MCF 10A (cell line): ENCODE measurements at places on chromosomes 6 and 20. TPM values are rescaled to one million over a fixed set of nuclear protein-coding genes. Genes with fewer than 3 reads are reported as not detected.

DNA sequence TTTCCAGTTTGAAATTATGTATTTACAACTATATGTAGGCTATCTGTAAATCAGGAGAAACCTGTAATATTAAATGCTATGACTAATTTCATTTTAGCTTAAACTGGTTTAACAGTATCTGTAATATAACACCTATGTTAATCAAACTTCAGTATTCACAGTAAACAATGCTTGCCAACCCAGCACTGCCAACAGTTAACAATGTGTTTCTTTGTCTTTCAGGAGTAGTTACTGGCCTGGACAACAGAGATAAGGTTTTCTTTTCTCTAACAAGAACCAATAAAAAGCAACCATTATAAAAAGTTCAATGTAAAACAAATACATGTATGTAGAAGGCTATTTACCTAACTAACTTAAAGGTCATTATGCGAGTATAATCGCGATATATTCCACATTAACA lies 158.8 kb downstream of the CDK19 start:
- DNase-seq, result no peak

DNA sequence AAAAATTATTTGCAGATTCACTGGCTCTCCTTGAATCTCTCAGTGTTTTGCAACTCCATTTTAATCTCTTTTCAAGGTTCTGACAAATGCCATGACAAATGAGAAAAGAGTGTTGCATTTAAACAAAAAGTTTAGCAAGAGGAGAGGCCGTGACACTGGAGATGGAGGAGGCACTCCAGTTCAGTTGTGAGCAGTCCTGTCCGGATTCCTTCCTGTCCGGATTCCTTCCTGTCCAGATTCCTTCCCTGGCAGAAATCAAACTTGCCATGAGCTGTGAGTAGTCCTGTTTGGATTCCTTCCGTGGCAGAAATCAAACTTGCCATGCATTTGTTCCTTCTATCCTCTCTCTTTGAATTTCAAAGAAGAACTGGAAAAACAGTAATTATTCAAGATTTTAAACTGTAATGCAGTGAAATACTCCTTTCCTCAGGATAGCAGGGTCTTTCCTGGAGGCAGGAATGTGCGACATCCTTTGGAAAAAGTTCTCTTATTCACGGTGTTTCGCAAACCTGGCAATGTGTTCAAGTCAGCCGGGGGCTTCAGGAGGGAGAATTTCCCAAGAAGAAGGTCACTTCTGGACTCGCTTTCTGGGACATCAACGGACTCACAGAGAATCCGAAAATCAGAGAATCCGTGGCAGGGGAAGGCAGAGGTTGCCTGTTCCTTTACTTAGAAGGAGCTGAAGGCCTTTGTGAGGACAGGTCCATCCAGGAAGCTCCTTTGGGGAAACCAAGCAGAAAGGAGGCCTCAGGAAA lies 48.7 kb upstream of the DACT2 start:
- no peak for DNase-seq

The UST gene
- 10.0 and 10.8 TPM in 2 replicates for total RNA-seq

The AK9 gene
- total RNA-seq, result 4.7 and 7.5 TPM in 2 replicates
